GM18507 (cell line): ENCODE measurements at places on chromosomes 11 and 22.

DNA sequence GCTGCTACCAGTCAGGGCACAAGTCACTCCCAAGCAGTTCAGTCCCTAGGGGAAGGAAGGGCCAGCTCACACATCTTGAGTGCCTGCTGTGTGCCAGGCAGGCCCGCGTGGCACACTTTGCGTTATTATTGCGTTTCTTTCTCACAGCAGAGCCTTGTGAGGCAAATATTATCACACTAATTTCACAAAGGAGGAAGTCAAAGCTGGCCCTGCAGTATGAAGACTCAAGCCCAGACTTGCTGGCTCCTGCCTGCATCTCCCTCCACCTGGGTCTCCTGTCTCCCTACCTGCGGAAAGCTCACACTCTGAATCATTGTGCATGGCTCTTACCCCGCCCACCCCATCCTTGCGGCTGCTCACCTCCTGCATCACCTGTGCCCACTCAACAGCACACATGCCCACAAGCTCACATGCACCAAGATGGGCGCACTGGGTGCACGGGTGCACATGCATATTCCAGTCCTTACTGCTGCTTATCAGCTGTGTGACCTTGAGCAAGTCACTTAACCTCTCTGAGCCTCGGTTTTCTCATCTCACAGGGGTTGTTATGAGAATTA lies 31.7 kb upstream of the P2RY2 start:
- DNase-seq: no peak

- DNase-seq: no peak
These were observed 740 bp downstream of the EML3 start for GRCh38 chr11:62611705-62612365.

GRCh38 chr11:7490535-7490934 lies 5.2 kb downstream of the OLFML1 start:
- no peak for DNase-seq

DNA sequence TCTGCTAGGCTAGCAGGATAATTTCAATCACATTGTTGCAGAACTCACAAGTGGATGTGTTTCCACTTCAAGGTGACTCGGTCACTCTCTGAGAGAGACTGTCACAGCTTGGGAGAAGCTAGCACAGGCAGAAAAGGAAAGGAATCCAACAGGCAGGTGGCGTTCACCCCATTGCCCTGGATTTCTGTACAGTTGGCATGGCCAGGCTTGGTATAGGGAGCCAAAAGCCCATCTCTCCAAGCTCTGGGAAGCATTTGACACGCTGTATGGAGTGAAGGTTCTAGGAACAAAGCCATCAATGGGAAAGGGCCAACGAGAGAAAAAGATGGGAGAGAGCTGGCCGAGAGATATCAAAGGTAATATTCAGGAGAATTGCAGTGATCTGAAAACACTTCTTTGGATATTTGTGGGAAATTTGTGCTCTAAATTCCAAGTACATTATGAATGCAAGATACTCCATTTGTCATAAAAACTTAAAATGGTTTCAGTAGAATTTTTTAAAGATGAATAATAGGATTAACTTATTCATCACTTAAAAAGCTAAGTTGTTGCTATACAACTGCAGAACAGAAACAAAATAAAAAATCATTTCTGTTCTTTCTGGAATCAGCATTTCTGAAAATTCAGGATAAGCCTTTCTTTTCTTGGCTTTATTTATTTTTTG lies 223.5 kb upstream of the NTM start:
- DNase-seq: no peak

DNA sequence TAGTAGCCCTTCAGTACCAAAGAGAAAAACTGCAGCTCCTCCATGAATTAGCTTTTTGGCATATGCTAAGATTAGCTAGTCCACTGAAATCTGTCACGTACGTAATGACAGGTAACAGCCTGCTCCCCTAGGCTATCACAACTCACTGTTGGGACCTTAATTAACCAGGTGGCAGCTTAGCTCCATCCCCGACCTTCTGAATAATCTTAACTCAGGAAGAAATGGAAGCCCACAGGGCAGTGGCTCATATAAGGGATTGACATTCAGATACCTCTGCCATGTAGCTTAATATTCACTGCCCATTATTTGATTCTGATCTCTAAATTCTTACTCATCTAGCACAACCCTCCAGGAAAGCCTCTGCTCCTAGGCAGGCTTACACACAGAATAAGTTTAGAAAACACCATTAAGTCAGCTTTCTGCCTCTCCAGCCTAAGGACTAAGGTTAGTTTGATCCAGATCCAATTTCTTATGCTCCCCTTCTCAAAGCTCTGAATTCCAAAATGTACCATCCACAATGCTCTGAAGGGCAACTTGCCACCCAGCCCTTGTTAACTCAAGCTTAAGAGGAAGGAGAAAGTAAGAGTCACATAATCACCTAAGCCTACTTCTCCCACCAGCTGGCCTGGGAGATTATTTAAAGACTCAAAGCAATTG lies 5.0 kb downstream of the HSPA8 start:
- DNase-seq: no peak

- no peak for DNase-seq
These were observed 40.3 kb downstream of the JHY start for GRCh38 chr11:122922893-122923292.

DNA sequence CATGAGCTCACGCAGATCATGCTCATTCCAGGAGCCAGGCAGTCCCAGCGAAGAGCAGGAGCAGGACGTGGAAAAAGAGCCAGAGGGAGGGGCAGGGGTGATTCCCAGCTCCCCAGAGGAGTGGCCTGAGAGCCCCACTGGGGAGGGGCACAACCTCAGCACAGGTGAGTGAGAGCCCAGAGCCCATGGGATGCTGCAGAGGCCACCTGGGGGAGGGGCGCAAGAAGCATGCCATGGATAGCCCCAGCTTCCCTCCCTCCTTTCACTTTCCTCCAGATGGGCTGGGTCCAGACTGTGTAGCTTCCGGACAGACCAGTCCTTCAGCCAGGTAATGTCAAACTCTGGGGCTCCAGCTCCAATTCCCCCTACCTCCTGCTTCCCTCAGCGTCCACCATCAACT lies 6.2 kb downstream of the SMTNL1 start:
- no peak for DNase-seq

GRCh38 chr11:41660585-41660984 lies 201.1 kb upstream of the LRRC4C start:
- no peak for DNase-seq

DNA sequence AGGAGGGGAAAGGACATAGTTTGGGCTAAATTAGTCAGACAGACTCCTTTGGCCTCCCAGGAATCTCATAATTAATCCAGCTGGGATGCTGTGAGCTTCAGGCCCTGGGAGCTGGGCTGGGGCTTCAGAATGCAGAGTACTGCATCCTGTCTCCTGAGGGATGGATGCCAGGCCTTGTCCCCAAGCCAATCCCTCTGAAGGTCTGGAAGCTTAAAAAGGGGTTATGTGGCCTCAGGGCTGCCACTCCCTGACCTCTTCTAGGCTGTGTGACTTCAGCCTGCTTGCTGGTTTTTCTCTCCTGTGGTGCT lies 6.9 kb upstream of the LRRC32 start:
- DNase-seq: no peak

DNA sequence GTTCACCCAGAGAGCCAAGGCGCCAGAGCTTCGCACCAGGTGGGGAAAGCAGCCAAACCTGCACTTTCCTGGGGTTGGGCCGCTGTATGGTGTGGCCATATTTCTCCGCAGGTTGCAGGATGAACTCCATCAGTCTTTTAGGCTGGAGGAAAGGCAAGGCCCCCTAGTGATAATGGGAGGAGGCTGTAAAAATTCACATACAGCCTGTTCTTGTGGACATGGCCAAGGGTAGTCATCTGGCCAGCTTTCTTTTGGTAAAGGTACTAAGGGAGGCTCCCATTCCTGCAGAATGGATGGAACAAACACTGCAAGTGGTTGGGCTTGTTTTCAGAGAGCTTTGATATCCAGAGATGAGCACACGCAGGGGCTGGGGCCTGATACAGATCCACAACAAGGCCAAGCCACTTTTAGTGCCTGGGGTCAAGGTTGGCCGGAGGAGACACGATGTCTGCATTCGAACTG lies 29.6 kb downstream of the C22orf31 start:
- DNase-seq: no peak

GRCh38 chr22:47121791-47122190 lies 359.3 kb downstream of the TBC1D22A start:
- no peak for DNase-seq

- no peak for DNase-seq
These were observed 674.5 kb downstream of the BRD1 start for GRCh38 chr22:49152939-49153770.

GRCh38 chr11:9210224-9210921 lies 54.8 kb downstream of the DENND5A start:
- DNase-seq: no peak

DNA sequence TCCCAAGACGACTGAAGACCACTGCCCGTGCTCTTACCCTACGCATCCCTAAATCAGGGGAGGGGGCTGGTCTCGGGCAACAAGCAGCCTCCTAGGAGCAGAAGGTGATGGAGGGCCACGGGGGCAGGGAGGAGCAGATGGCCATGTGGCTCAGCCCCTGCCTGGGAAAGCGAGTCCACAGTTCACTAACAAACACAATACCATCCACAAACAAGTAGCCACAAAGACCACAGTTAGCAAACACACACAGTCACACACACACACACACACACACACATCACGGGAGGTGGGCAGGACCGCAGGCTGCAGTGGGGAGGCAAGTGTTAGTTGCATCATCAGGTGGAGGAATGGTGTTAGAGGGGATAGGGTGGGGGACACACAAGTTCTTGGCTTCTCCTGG lies 13.2 kb upstream of the FXYD2 start:
- DNase-seq: no peak

DNA sequence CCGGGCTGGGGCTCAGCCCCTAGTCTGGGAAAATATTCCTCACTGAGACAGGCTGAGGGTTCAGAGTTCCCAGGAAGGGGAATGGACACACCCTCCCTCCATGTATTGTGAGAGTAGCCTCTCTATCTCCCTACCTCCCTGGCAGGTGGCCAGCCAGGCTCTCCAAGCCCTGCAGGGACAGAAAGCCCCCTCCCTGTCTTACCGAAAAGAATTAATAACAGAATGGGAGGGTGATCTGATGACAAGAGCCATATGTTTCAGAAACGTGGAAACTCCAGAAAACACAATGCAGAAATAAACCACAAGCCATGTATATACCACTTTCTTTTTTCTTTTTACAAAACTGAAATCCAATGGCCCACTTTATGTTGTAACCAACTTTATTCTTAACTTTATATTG lies 140.0 kb downstream of the CHST1 start:
- DNase-seq: no peak

- DNase-seq: no peak
These were observed 9.3 kb downstream of the PATE4 start for GRCh38 chr11:125842321-125842948.

- DNase-seq: no peak
These were observed 108.2 kb upstream of the ARHGAP42 start for GRCh38 chr11:100578831-100579311.

- DNase-seq: no peak
These were observed 24.6 kb upstream of the RTL6 start for GRCh38 chr22:44522526-44523170.

DNA sequence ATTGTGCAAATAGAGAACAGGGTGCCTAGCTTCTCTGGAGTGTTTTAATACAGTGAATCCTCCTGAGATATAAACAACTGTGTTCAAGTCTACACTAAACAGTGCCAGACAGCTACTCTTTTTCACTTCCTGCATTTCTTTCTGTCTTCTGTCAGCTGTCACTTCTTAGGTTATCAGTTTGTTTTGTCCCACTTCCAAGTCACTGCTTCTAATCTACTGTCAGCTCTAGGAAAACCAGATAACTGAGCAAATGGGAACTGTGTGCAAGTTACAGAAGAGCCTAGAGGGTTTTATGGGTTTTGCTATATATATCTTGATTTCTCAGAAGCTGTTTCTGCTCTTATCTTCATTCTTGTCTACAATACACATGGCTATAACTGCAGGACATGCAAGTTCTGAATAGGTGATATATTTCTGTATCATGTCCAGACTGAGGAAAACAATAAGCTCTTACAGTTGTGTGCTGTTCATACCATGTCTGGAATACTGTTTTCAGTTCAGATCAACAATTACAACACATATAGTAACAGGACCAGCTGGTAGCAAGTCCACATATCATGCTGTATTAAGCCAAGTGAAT lies 5.8 kb downstream of the PITPNB start:
- DNase-seq: no peak

GRCh38 chr11:12827929-12828812 lies 153.9 kb downstream of the TEAD1 start:
- no peak for DNase-seq

DNA sequence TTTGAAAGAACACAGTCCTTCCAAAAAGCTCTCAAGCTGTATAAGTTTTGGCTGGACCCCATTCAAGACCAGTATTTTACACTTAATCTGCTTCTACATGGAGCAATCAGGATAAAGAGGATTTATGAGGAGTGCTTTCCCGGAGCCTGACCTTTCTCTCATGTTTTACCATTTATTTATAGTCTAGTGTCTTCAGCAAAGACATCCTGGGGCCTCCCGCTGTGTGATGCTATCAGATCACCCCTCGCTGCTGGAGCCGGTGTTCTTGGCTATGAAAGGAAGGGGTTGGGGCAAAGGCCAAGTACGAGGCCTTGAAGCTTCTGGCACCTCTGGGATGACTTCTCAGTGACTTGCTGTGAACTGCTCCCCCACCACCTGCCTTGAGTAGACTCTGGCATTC lies 189.6 kb downstream of the ADAMTS15 start:
- DNase-seq: no peak

DNA sequence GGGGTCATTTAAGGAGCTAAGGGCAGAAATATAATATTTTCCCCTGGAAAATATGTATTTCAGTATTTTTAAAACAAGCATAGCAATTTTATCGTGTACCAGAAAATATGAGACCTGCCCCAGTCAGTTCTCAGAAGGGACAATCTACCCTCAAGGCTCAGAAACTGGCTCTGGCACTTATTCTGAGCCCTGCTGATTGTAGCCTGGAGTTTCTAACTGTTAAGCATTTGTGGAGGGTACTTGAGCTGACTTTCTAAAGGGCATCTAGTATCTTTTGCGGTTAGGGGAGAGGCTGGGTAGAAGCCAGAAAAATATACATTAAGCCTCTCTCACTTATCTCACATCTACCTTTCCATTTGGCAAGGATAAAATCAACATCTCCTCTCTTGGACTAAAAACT lies 71.3 kb upstream of the FSHB start:
- no peak for DNase-seq

DNA sequence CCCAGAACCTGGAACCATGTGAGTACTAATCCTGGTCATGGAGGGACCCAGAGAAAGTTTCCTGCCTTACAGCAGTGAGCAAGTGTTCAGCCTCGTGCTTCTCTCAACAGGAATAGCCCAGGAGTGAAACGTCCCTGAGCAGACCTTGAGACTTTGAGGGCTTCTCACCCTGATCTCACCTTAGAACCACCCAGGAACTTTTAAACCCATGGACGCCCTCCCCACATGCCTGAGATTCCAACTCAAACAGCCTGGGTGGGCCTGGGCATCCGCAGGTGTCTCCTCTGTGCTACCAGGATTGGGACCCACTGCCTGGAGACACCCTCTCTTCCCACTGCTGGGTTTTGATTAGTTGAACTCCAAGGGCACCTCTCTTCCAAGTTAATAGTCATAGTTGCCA lies 297.2 kb downstream of the NTM start:
- no peak for DNase-seq

DNA sequence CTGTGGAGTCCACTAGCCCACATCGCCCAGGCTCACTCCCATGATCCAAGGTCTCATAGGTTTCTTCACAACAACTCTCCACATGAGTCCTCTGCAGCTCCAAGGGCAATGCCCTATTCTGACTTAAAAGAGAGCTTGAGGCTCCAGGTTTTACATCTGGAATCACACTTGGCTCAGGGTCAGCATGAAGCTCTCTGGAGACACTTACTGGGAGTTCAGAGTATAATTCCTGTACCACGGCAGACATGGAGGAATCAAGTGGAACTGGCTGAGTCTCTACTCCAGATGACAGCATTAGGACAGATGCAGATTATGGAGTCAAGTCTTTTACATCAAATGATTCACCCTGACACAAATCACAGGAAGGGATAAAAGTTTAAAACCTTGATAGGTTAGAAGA lies 11.4 kb downstream of the PRR14L start:
- no peak for DNase-seq
